Activated T-cell treated with anti-CD3 and anti-CD28 coated beads for 1 hour (primary cell): ENCODE measurements at places on chromosomes 16 and 17.
A peak's percentile ranks its signal among the peaks of the same experiment; 100 is the strongest.

DNA sequence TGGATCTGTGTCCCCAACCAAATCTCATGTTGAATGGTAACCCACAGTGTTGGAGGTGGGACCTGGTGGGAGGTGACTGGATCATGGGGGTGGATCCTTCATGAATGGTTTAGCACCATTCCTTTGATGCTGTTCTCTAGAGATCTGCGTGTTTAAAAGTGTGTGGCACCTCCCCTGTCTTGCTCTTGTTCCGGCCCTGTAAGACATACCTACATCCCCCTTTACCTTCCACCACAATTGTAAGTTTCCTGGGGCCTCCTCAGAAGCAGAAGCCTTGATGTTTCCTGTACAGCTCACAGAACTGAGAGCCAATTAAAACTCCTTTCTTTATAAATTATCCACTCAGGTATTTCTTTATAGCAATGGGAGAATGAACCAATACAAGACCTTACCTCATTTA, 257.7 kb downstream of the XYLT1 start:
- DNase-seq: no peak

- DNase-seq: no peak
Observed at GRCh38 chr17:77308861-77309726, 168.3 kb downstream of the SEC14L1 start.

DNA sequence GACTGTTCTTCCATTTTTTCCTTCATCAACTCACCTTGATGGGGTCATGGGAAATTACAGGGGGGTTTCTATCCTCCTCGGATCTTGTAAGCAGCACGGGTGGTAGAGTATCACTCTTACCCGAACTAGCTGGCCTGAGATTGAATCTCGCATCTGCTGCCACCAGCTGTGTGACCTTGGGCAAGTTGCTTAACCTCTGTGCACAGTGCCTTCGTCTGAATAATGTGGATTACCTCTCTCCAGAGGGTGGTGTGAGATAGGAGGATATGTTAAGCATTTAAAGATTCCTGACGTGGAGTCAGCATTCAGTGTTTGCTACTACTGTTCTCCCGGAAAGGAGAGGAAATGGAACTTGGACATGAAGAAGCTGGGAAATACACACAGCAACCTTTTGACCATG, 24.4 kb downstream of the LASP1 start:
- no peak for DNase-seq

DNA sequence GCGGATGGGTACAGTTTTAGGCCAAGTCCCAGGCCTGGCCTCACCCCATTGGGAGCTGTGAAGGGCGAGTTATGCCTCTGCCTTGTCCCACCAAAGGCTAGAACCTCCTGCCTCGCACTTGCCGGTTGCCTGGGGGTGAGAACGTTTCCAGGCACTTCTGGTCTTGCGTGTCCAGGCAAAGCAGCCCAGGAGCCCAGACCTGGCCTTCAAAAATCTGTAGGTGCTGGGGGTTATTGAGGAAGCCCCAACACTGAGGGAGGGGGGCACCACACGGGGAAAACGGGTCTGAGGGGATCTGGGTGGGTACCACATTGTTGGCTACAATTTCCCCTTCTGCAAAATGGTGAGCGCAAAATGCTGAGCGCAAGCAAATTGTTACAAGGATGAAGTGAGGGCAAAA, 12.2 kb upstream of the ATP2C2 start:
- DNase-seq: no peak

DNA sequence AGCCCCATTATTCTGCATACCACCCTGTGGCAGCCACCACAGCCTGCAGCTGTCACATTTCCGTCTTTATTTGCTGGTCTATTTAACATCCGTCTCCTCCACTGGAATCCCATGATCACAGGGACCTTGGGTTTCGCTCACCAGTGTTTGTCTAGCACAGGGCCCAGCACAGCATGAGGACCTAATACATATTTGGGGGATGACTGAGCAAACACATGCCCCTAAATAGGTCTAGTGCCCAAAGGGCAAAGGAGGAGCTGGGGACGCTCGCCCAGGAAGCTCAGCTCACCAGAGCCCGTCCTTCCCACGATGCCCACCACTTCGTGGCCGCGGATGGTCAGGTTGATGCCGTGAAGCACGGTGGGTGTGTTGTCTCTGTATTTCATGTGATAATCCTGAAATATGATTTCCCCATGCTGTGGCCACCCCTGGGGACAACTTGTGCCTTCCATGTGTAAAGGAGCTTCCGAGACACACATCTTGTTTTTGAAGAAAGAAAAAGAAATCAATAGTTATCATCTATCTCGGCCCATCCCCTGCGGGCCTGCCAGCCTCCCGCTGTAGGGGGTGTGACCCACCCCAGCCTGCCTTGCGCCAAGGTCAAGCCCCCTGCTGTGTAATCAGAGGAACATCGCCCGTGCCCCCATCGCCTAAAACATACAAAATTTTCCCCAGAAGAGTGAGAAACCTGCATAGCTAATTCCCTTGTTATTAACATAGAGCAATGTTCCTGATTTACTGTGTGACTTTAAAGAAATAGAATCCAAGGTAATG, 21.0 kb upstream of the ABCC12 start:
- DNase-seq: no peak

DNA sequence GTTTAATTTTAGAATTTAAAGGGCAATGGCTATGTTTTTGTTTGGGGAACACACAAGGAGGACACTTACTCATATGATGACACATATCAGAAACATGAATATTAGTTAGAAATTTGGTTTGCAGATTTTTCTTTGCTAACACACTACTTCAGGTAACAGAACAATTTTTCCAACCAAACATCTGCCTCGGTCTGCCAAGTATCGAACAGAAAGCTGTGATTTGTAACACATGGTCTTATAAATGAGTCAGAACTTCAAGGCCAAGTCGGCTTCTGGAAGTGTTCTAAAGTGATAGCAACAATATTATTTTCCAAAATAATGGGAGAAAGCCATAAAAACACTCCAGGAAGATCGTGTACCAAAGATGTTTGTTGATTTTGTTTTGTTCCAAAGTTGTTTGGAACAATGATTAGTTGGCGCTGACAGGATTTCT, 75.9 kb upstream of the PMFBP1 start:
- no peak for DNase-seq

GRCh38 chr17:78510141-78511075, 66.8 kb downstream of the DNAH17 start:
- DNase-seq: no peak

GRCh38 chr16:27437946-27438345, 36.0 kb downstream of the IL21R start:
- DNase-seq: no peak

- DNase-seq: no peak
Observed at GRCh38 chr17:51909971-51910370, 248.5 kb downstream of the CA10 start.

GRCh38 chr16:68802190-68802589, 41.1 kb upstream of the TANGO6 start:
- DNase-seq: no peak

DNA sequence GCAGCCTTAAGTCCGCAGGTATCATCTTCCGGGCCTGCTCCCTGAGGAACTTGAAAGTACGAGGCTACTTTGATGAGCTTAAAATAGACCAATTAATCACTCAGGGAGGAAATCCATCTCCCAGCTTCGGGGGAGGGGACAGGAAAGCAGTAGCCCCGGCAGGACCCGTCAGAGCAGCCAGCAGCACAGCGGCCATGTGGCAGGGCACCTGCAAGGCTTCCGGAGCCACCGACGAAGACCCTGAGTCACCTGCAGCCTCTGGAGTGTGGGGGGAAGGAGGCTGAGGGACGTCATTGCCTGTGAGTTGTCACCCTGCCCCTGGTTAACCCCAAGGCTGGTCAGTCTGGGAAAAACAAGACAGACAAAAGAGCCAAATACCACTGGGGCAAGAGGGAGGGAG, 4.4 kb upstream of the CYB561 start:
- DNase-seq: no peak

DNA sequence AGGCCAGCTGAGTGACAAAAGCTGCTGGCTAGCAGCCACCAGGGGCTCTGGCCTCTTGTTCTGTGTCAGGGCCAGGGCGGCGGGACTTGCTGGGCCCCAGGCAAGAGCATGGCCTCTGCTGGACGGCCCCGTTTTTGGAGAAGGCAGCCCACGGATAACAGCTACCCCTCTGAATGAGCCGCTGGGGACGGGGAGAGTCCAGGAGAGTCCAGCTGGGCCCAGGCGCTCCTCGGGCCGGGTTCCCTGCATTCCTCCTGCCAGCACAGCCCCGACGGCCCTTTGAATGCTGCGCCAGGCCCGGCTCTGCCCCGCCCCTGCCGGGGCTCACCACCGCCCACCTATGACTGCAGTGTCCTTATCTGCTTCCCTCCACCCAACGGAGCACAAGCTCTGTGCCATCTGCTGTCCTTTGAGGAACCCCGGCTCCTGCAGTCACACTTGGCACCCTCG, 33.4 kb downstream of the SLC7A5 start:
- no peak for DNase-seq

- no peak for DNase-seq
Observed at GRCh38 chr16:59684911-59685310, 950.8 kb upstream of the GOT2 start.

- no peak for DNase-seq
Observed at GRCh38 chr17:80313160-80313829, 52.6 kb downstream of the RNF213 start.

DNA sequence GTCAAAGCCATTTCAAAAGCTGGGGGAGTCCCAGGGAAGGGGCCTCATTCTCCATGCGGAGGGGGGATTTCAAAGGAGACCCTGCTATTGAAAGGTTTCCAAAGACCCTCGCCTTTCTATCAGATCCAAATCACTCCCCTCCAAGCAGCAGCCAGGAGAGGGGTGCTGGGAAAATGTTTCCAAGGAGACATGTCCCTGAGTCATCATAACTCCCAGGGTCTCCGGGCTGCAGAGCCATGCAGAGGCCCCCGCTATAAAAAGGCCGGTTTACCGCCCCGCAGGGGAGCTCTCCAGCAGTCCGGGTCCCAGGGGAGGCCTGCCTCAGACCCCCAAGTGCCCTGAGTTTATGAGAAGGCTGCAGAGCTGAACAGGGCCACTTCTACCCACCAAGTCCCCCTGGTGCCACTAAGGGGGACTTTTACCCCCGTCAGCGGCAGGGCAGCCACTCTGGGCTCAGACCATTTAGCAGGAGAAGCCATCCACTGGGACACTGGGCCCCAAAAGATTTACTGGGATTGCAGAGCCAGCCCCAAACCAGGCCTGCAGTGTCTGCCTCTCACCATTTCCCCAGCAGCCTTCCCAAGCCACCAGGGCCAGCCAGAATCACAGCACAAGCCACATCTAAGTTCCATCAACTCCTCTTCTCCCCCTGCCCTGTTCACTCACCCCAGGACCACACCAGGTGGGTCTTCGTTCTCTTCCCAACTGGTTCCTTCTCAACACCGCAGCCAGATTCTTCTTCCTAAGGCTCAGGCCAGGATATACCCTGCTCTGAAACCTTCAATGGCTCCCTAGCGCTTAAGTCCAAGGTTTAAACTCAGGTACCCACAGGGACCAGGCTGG, 234.4 kb downstream of the ZNF423 start:
- no peak for DNase-seq

- peak; percentile 8 for DNase-seq
Observed at GRCh38 chr17:38702916-38703741, 1.9 kb upstream of the MLLT6 start.

DNA sequence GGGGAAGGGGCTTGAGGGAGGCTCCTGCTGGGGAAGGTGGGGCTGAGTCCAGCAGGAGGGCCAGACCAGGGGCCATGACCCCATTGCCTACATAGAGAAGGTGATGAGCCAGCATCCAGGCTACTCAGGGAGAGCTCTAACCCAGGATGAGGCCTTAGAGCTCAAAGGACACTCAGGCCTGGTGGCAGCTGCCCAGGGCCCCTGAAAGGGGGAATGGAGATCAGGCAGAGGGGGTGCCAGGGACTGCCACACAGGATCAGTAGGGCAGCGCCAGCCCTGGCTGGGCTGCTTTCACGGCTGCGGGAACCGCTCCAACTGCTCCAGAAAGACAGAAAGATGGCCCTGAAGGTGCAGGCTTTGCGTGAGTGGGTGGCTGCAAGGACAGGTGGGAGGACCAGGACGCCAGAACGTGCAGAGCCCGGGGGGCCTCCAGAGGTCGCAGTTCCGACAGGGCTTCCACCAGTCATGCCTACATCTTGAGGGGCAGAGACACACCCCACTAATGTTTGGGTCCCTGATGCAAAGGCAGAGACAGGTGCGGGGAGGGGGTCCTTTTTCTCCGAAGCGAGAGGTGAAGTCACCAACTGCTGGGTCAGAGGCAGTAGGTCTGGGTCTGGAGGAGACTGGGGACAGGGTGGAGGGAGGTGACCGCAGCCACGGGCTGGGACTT, 882 bp upstream of the ATP6V0C start:
- no peak for DNase-seq

DNA sequence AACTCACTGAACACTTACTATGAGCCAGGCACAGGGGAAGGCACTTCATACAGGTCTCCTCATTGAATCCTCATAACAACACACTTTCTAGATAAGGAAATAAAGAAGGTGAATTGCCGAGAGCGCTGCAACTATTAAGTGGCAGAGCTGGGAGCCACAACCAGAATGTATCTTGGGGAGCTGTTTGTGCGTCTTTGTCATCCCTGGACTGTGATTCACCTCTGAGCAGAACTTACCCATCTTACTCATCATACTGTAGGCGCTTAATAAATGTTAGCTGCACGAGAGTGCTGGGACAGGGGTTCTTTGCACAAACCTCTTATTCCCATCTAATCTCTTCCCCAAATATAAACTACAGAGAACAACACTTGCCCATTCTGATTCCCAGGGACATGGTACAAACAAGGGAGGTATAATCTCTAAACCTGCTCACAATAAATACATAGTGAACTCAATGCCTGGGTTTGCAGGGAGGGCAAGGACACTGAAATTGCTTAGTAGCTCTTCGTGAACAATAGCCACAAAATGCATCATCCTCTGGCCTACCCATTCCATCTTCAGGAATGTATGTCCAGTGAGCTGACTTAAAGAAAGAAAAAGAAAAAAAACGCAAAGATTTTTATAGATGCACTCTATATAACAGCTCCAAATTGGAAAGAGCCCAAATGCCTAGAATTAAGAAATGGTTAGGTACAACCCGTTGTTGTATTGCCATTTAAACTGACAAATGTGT, 43.0 kb downstream of the MYO18A start:
- no peak for DNase-seq

GRCh38 chr17:55773671-55774070, 22.8 kb downstream of the PCTP start:
- no peak for DNase-seq

DNA sequence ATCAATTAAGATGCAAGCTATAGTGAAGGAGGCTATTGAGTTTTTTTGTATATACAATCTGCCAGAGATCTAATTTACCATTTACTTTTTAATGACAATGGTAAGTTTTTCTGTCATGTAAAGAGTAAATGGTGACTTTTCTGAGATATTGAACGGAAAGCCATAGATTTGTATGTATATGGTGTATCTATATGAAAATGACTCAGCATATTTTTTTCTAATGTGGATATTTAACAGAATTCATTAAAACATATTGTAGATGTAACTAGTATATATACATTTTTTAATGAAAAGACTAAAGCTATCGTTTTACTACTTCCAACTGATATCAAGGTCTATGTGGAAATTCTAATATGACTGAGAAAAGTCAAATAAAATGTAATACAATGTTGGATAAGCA, 34.1 kb downstream of the CNTNAP4 start:
- no peak for DNase-seq

GRCh38 chr16:81526199-81526598, 81.6 kb downstream of the CMIP start:
- DNase-seq: no peak

GRCh38 chr17:76345377-76345974, 8.2 kb downstream of the PRPSAP1 start:
- DNase-seq: no peak

GRCh38 chr17:80263253-80264204, 2.9 kb downstream of the RNF213 start:
- peak; percentile 73 for DNase-seq

- no peak for DNase-seq
Observed at GRCh38 chr16:63613701-63614100, 1508.2 kb downstream of the CDH11 start.

- DNase-seq: no peak
Observed at GRCh38 chr17:80970044-80970761, 21.4 kb upstream of the CHMP6 start.
